ENCODE measurements at places on chromosomes 7 and 10. TPM values are rescaled to one million over a fixed set of nuclear protein-coding genes. Genes with fewer than 3 reads are reported as not detected.

DNA sequence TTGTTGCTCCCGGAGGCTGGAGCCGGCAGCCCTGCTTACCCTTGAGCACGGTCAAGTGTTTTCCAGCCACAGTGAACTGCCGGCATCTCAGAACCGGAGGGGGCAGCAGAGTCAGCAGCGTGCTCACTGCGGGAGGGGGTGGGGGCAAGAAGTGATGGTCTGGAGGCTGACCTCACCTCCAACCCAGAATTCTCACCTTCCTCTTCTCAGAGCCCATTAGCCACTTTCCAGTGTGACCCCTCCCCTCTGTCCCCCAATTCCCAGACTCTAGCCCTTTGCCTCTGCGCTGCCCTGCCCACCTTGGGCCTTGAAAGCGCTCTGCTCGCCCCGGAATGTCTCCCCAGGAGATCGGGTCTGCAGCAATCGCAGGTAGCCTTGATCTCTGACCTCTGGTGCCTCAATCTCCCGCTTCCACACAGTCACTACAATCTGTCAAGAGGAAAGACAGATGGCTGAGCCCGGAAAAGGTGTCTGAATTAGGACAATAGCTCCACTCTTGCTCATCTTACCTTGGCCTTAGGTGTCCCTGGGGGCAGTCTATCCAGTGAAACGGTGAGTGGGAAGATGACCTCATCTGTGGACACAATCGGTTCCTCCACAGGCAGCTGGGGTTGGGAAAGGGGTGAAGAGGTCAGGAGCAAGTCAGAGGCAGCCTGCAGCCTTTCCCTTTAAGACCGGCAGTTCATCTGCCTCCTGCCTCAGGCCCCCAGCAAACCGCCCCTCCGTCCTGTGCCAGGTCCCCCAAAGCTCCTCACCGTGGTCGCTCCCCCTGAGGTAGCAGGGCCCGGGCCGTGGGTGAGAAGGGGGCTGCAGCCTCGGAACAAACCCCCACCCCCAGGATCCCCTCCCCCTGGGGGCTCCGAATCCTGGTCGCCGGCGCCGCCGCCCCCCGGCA is 942 bp downstream of the TRAPPC14 start:
- H3K27ac ChIP-seq = peak overlapping the region; percentile 91
- no peak for DNase-seq
- H3K27me3 ChIP-seq = no peaks in the 10 kb centered on the region
- peaks cover 15% of the 10 kb centered on the region for H3K4me1 ChIP-seq
- H3K4me3 ChIP-seq = peak overlapping the region; percentile 91
- H3K36me3 ChIP-seq = peaks cover 16% of the 10 kb centered on the region

DNA sequence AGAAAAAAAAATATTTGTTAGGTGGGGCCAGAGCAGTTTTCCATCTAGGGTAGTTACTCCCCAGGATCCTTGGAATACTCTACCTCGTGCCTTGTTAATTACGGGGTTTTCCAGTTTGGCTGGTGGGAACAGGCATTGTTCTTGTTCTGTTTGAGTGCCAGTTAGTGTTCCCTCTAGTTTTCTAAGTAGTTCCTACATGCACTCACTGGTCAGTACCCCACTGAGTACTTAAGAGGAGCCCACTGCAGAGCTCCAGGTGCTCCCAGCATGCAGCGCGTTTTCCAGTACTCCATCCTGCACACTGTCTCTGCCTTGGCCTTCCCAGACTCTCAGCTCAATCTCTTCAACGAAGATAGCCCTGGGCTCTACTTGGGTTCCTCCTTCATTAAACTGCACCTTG is 58.0 kb downstream of the AHCYL2 start:
- no peaks in the 10 kb centered on the region for H3K36me3 ChIP-seq
- H3K27me3 ChIP-seq = no peaks in the 10 kb centered on the region
- H3K4me1 ChIP-seq = no peaks in the 10 kb centered on the region
- no peak overlapping the region for H3K4me3 ChIP-seq

DNA sequence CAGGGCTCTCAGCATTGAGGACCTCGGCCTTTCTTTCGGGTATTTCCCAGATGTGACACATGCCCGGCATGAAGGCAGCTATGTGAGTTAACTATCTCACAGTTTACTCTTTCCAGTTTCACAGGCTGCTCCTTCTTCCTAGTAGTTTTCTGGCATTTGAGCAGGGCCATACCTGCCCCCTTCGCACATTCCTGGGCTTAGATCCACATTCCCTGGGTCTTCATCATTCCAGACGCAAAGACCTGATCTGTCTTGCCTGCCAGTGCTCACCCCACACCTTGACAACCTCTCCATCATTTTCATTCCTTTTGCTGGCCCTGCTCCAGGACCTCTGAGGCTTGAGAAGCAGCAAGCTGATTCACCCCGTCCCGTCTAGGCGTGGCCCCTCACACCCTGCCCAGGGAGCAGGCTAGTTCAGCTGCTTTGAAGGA is 227.5 kb downstream of the WDR11 start:
- H3K27me3 ChIP-seq = peaks cover 33% of the 10 kb centered on the region
- no peak overlapping the region for H3K27ac ChIP-seq
- no peaks in the 10 kb centered on the region for H3K36me3 ChIP-seq
- no peak overlapping the region for H3K4me3 ChIP-seq

GRCh38 chr7:157643525-157643970 is 306.7 kb downstream of the DNAJB6 start:
- no peaks in the 10 kb centered on the region for H3K4me1 ChIP-seq
- no peak overlapping the region for H3K4me3 ChIP-seq
- H3K36me3 ChIP-seq = no peaks in the 10 kb centered on the region
- no peaks in the 10 kb centered on the region for H3K27me3 ChIP-seq

GRCh38 chr10:74575191-74575720 is 251.1 kb upstream of the KAT6B start:
- H3K27ac ChIP-seq = no peak overlapping the region
- H3K4me1 ChIP-seq = no peaks in the 10 kb centered on the region
- H3K36me3 ChIP-seq = no peaks in the 10 kb centered on the region
- no peak for DNase-seq
- no peaks in the 10 kb centered on the region for H3K27me3 ChIP-seq
- H3K4me3 ChIP-seq = no peak overlapping the region

GRCh38 chr7:130210181-130210935 is 2.7 kb downstream of the SSMEM1 start:
- H3K4me1 ChIP-seq = peaks cover 7% of the 10 kb centered on the region
- no peak overlapping the region for H3K4me3 ChIP-seq
- H3K27ac ChIP-seq = no peak overlapping the region
- DNase-seq = no peak
- H3K27me3 ChIP-seq = no peaks in the 10 kb centered on the region

DNA sequence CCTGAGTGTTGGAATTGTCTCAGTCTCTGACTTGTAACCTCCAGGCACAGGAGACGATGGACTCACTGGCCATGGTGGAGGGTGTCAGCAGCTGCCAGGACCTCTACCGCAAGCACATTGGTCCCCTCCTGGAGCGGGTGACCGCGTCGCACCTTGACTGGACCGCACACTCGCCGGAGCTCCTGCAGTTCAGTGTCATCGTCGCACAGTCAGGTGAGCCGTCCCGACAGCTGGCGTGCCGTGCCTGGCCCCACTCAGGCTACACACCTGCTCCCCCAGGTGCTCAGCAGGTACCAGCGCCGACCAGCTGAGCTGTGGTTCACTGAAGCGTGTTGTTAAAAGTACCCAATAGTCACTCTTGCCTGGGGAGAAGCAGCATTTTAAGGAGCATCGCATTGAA is 36.7 kb upstream of the PRKAR1B start:
- H3K36me3 ChIP-seq = peaks cover 44% of the 10 kb centered on the region
- no peak overlapping the region for H3K4me3 ChIP-seq
- H3K27me3 ChIP-seq = no peaks in the 10 kb centered on the region
- DNase-seq = no peak
- no peak overlapping the region for H3K27ac ChIP-seq

DNA sequence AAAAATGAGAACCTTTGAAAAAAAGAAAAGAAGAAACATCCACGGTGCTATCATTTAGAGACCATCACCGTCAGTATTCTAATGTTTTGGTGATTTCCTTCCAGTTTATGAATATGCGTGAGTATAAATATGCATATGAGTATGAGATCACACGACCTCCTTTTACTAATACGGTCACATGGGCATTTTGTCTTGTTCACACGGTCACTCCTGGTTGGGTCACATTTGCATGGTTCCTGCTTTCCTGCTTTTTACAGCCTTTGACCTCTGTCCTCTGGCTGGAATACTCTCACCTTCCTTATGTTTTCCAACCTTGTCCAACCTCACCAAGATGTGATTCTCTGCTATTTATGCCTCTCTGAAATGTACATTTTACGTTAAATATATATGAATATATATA is 25.3 kb upstream of the LMTK2 start:
- no peaks in the 10 kb centered on the region for H3K4me1 ChIP-seq
- no peak overlapping the region for H3K27ac ChIP-seq
- H3K4me3 ChIP-seq = no peak overlapping the region
- no peaks in the 10 kb centered on the region for H3K36me3 ChIP-seq
- DNase-seq = no peak

GRCh38 chr7:86745013-86745745 is 101.5 kb downstream of the GRM3 start:
- no peaks in the 10 kb centered on the region for H3K36me3 ChIP-seq
- no peaks in the 10 kb centered on the region for H3K4me1 ChIP-seq
- H3K27ac ChIP-seq = no peak overlapping the region
- no peak for DNase-seq
- no peaks in the 10 kb centered on the region for H3K27me3 ChIP-seq
- H3K4me3 ChIP-seq = no peak overlapping the region

GRCh38 chr10:100816671-100817070 is 71.3 kb downstream of the PAX2 start:
- H3K36me3 ChIP-seq = no peaks in the 10 kb centered on the region
- H3K4me1 ChIP-seq = no peaks in the 10 kb centered on the region
- DNase-seq = no peak
- no peak overlapping the region for H3K4me3 ChIP-seq
- H3K27ac ChIP-seq = no peak overlapping the region
- H3K27me3 ChIP-seq = peaks cover 7% of the 10 kb centered on the region

DNA sequence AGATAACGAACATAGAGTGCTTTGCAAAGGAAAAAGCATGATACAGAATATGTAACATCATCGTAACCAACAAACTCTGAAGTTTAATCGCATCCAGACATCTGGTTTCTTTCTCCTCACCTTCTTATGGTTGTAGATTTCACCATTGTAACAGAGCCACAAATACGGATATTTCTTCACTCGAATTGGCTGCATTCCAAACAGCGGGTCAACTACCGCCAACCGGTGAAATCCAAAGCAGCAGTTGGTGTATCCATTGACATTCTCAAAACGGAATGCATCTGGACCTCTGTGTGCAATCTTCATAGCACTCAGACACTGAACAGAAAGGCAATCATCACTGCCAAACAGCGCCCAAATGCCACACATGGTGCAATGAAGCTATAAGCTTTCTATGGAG is 3.4 kb downstream of the ASNS start:
- H3K4me3 ChIP-seq = no peak overlapping the region
- H3K36me3 ChIP-seq = peaks cover 8% of the 10 kb centered on the region
- no peaks in the 10 kb centered on the region for H3K27me3 ChIP-seq
- no peak overlapping the region for H3K27ac ChIP-seq
- H3K4me1 ChIP-seq = peaks cover 9% of the 10 kb centered on the region
- DNase-seq = no peak

DNA sequence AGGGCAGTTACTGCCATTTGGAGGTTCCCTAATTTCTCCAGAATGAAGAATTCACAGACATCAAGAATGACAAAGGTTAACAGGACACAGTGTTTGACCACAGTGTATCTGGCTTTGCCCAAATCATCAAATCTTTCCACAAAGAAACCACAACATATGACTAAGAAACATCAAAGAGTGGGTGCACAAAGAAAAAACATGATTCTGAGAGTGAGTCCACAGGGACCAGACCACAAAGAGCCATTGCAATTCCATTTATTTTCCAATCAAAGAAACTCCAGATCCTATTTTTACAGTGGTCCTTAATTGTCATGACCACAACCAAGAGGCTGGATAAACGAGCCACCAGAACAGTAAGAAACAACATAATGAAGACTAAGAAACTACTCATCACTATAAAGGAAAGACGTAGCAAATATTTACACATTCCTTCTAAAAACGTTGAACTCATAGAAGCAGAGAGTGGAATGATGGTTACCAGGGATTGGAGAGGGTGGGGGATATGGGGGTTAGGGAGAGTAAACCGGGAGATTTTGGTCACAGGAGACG is 286.5 kb downstream of the DOCK4 start:
- DNase-seq = peak; percentile 43
- H3K27me3 ChIP-seq = peaks cover 20% of the 10 kb centered on the region
- H3K4me3 ChIP-seq = no peak overlapping the region
- no peaks in the 10 kb centered on the region for H3K36me3 ChIP-seq

DNA sequence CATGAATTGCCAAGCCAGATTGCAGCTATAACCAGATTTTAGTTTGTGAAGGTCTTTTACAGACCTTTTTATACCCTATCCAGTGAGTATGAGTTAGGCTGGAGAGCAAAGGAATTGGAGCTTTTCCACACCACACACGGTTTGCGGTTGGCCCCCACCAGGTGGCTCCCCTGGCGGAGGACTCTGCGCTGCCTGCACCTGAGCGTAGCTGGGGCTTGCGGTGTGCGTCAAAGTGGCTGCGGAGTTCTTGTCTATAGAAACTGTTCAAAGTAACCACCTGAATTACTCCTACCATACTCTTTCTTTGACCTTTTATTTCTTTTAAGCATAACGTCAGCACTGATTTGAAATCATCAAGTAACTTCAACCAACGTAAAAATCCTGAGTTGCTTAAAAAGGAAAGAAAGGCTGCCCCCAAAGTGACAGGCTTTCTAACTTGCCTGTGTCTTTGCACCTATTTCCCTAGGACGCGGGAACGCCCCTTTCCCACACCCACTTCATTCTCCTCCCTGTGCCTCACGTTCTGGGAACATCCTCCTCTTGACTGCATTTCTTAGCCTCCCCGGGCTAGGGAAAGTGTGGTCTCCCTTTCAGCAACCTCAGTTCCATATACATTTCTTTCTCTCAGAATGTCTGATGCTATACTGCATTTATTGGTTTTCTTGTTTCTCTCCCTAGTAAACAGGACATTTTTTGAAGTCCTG is 47.6 kb upstream of the TMEM72 start:
- H3K27ac ChIP-seq = no peak overlapping the region
- H3K4me3 ChIP-seq = no peak overlapping the region
- no peak for DNase-seq
- peaks cover 7% of the 10 kb centered on the region for H3K27me3 ChIP-seq

DNA sequence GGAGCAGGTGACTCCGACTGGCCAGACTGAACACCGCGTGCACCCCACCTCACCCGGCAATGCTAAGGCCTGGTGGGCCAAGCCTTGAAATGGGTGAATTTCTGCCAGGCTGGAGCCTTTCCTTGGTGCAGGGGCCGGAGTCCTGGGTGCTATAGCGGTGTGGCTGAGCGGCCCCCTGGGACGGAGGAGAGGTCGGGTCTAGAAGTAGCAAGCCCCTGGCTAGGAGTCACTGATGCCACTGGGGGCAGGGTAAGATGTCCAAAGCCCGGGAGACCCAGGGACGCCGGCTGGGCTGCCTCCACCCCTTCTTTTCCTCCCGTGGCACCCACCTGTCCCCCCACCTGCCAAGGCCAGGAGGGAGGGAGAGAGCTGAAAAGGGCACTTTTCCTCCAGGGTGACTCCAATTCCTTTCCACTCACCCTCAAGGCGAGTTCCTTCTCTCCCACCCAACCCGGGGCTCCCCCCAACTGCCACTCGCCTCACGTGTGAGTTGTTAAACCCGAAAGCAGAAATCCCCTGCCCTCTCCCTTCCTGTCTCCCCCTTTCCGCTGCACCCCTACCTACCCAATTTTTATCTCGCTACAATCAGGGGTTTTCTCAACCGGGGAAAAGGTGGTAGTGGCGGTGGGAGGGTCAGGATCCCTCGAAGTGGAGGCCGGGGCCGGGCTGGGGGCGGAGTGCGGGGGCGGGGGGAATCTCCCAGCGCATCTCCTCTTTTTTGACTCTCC is 6.0 kb upstream of the GATA3 start:
- H3K27me3 ChIP-seq = peaks cover 25% of the 10 kb centered on the region
- no peak for DNase-seq
- H3K4me3 ChIP-seq = no peak overlapping the region

MYL10 gene
- not detected for total RNA-seq

INMT gene
- total RNA-seq = 0.32 TPM

PLXNA4 gene
- total RNA-seq = not detected

PDE1C gene
- 0.17 TPM for total RNA-seq
